Muscle of back (tissue), 13 donors: ENCODE measurements at places on chromosomes 13 and 19.

DNA sequence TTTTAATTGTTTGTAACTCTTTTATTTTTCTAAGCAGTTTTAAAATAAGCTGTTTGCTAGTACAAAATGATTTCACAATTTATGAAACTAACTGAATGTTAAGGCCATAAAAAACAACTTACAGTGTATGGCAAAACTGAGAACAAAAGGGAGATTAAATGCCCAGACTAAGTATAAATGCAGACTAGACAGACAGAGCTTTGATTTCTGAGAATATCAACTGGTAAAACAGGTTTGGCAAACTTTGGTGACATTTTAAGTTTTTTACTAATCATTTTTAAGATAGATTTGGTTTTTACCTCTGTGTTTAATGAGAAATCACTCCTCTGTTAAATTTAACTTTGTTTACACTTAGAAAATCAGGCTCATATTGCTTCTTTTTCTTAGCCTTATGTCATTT, 127.5 kb upstream of the KLF5 start:
- DNase-seq, result no peak

DNA sequence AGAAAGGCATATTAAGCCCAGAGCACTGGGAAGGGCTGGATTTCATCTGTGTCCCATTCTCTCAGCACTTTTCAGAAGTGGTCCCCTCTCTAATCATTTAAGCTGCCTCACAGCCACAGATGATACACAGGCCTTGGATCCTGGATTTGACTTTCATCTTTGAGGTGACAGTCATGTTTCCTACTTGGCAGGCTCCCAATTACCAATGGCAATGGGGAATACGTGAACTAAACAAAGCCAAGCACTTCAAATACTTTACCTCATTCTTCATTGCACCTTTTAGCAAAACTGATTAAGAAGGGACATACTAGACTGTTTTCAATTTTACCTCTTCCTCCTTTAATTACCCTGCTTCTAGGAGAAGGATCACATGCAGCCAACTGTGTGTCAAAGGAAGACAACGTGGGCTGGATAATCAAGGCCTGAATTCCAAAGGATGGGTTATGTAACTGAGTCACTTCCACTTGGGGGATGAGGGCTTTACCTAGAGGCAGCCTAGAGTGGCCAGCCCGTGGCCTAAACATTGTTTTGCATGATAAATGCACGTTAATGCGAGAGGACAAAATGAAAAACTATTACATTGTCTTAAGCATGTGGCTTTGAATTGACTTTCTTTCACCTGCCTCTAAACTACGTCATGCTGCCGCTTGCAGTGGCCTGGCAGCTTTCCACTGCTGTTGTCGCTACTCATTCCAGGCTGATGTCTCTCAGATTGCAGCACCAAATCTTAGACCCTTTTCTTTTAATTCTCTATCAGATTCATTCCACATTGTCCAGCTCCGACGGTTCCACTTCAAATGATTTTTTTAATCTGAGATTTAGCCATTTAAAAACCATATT, 95.0 kb downstream of the KCTD12 start:
- DNase-seq, result no peak

DNA sequence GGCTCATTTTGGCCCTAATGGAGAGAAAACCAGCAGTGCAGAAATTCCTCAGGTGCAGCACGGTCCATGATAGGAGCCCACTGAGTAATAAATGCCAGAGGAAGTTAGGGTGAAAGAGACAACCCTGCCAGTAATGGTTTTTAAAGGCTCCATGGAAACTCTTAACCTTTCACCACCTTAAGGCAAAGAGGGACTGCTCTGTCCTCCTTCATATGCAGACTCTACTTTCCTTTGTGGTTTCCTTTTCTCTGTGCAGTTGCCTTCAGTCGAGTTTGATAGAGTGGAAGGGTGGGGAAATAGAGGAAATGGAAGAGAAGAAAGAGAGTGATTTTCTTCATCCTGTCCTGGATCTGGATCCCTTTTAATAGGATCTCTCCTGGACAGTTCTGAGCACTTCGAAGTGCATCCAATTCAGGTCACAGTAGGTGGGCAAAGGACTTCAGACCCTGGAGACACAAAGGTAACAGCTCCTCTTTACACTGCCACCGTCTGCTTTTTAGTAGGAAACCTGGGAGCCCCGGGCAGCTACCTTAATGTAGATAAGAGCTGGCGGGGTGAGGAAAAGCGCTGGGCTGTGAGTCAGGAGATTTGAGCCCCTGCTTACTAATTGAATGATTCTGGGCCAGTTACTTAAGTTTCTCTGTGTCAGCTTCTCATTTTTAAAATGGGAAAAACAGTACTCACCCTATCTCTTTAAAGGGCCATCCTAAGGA, 294.8 kb downstream of the KCNRG start:
- DNase-seq, result no peak

GRCh38 chr19:10695401-10696398, 5.5 kb upstream of the QTRT1 start:
- DNase-seq, result peak; percentile 87

DNA sequence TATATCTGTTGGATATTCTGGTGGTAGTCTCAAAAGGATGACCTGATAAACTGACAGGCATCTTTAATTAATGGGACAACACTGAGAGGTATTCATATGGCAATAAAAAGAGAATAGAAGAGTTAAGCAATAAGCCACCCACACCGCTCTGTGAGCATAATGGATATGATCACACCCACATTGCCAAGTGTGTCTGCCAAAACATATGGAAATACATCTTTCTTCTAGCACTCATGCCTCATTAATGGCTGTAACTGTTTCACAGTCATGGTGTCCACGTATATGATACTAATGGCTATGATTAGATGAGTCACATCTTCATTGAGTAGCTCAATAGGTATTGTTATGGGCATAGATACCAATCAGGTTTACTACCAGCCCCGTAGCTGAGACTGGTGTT, 13.1 kb downstream of the IGFL3 start:
- DNase-seq, result no peak

GRCh38 chr13:21079221-21079620, 17.8 kb upstream of the LATS2 start:
- DNase-seq, result no peak

DNA sequence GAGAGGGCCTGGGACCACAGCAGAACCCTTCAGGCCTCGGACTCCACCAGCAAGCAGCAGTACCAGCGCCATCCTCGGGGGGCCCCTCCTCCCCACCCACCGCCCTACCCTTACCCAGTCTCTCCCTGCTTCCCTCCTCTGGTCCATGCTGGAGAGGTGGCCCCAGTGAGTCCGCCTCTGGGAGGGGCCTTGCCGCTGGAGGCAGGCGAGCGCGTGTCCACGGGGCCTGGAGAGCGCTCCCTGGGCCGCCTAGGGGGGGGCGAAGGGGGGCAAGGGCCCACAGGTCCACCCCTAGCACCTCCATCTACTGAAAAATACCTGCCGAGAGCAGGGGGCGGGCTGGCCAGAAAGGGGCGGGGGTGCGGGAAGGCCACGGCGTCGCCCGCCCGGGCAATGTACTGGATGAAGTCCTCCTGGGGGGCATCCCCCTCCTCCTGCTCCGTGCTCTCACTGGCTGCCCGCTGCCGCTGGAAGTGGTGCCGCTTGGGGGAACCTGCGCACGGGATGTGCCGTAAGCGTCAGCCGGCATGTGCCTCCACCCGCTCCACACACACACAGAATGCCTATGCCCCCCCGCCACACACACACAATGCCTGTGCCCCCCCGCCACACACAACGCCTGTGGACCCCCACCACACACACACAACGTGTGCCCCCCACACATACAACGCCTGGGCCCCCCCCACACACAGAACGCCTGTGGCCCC, 6.9 kb downstream of the CBARP start:
- no peak for DNase-seq

DNA sequence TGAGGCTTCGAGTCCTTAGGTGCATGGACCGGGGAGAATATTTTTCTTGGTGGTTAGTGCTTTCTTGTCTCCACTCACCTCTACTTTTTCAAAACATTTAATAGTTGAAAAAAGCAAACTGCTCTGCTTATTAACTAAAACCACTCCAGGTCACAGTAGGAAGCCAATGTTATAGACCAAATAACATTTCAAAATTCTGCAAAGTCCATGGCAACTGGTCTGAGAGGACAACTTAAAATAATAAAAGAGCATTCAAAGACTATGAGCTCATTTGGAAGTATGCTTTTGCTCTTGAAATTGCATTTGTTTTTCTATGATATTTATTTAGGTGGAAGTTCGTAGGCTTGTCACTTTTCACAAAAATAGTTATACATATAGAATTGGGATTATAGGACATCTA, 483.0 kb downstream of the DCT start:
- DNase-seq, result no peak

- no peak for DNase-seq
Measured at GRCh38 chr13:51601601-51602565, 17.6 kb downstream of the WDFY2 start.

GRCh38 chr19:10295305-10295846, 5.6 kb downstream of the ICAM5 start:
- DNase-seq, result peak; percentile 55

DNA sequence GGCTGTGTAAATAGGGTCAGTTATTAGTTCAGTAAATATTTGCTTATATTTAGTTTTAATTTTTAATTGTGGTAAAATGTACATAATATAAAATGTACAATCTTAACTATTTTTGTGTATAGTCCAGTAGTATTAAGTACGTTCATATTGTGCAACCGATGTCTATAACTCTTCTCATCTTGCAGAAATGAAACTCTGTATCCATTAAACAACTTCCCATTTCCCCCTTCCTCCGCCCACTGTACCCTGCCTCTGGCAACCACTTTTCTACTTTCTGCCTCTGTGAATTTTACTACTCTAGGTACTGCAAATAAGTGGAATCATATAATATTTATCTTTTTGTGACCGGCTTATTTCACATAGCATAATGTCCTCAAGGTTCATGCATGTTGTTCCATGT, 24.4 kb downstream of the UBAC2 start:
- no peak for DNase-seq

DNA sequence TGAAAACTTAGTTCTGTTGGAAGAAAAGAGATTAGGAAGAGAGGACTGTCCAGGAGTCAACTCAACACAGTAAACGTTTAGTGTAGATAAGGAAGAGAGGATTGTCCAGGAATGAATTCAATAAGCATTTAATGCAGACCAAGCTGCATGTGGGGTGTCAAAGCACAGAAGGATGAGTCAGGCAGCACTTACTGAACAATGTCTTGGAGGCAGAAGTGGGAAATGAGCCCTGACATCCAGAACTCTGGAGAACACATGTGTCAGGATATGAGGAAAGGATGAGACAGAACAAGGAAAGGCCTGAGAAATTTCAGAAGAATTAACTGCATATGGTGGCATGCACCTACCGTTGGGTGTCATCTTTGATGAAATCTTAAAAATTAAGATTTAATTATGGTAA, 429.2 kb upstream of the HTR2A start:
- no peak for DNase-seq
